ENCODE measurements at places on chromosomes 5 and 9. TPM values are rescaled to one million over a fixed set of nuclear protein-coding genes. Genes with fewer than 3 reads are reported as not detected.

DNA sequence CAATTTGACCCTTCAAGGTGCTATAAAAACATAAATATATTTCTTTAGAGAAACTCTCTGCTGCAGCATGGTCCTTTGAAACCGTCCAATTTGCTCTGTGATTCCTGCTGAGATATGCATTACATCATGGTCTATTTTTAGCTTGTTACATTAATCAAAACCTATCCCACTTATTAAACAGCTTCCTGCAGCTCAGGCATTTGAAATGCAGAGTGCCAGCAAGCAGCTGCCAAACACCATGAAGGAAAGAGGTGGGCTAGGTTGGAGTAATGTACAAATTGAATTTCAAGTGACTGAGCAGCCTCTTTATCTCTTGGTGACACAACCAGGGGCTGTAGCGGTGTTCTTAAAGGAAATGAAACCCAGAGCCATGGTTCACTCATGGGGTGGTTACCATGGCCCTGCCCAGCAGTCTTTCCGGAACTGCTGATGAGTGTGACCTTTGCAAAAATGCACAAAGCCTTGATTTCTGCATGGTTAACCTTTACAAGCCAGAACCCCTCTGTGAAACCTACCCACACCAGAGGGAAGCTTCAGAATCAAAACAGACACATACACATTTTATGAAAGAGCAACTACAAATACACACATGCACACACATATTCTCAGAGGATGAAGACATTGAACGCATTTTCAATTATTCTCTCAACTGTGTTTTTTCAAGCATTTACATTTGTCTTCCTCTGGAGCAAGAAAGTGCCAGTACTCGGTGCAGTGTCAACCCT lies 155.8 kb upstream of the ZNF608 start:
- DNase-seq, result no peak

Gene WDR31
- 4.5 TPM for total RNA-seq

- no peak for DNase-seq
Observed at GRCh38 chr5:140875085-140876065, at the start of gene PCDHA12. Gene PCDHA12, plus strand, starts transcription at chr5:140875308. Its CDS starts 165 bp downstream, at chr5:140875473.

Gene GPRIN1
- 1.4 TPM for total RNA-seq

DNA sequence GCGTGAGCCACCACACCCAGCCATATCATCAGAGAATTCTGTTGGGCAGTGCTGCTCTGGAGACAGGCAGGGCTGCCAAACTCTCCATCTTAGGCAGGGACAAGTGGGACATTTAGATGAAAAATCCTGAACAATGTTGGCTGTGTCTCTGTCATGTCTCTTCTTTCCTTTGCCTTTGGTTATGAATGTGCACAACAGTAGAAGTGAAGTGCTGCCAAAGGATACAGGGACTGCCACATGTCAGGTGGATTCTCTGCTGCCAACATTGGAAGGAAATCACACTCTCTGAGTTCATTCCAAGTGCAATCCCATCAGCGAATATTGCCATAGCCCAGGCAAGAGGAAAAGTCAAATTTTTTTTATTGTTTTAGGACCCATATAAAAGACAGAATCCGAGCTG lies 348.8 kb downstream of the TRPM3 start:
- no peak for DNase-seq
